ENCODE measurements at places on chromosomes 2 and 18.

DNA sequence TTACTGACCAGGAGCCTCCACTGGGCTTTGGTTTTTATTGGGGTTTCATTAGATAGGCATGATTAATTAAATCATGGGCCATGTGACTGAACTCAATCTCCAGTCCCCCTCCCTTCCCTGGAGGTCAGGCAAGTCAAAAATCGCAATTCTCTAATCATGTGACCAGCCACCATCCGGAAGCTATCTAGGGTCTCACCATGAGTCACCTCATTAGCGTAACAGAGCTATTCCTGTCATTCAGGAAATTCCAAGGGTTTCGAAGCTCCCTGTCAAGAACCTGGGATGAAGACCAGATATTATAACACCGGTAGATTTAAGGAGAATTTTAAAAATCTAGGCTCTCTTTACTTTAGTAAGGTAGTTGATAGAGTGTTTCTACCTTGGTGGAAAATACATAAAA, 180.3 kb upstream of the TCF4 start:
- no peak for DNase-seq

DNA sequence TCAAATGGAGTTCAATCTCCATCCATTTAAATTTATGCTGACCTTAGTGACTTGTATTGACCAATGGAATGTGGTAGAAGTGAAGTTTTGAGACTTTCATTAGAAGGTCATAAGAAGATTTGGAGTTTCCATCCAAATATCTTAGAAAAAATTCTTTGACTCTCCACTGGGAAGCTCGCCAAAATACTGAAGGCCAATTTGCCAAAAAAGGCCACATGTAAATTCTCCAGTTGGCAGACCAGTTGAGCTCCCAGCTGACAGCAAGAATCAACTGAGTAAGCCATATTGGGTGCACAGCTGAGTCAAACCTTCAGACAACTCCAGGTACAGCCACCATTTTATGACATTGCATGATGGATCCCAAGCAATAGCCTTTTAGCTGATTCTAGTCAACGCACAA, 228.3 kb upstream of the SETBP1 start:
- DNase-seq, result no peak

DNA sequence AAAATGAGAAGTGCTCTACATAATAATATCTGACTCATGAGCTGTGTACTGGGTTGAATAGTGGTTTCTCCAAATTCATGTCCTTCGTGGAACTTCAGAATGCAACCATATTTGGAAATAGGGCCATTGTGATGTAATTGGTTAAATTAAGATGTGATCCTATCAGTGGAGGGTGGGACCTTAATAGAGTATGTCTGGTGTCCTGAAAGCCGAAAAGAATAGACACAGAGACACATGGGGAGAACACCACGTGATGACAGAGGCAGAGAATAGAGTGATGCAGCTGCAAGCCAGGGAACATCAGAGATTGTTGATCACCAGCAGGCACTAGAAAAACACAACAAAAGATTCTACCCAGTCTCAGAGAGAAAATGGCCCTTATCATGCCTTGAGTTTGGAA, 310.1 kb downstream of the EXOC6B start:
- no peak for DNase-seq

DNA sequence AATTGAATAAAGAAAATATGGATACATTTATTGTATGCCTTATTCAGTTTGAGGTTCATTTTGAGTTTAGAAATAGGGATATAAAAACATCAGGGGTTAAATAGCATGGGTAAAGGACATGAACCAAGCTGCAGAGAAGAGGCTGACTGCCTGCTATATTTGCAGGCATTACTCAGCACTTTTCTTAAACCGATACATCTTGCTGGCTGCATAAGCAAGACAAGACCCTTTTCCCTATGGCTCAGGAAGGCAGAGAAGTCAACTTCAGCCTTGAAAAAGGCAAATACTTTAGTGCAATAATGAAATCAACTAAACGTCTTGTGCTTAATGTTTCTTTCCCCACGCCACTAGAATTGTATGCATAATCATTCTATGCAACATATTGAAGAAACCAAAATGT, 36.4 kb downstream of the SCN1A start:
- no peak for DNase-seq

DNA sequence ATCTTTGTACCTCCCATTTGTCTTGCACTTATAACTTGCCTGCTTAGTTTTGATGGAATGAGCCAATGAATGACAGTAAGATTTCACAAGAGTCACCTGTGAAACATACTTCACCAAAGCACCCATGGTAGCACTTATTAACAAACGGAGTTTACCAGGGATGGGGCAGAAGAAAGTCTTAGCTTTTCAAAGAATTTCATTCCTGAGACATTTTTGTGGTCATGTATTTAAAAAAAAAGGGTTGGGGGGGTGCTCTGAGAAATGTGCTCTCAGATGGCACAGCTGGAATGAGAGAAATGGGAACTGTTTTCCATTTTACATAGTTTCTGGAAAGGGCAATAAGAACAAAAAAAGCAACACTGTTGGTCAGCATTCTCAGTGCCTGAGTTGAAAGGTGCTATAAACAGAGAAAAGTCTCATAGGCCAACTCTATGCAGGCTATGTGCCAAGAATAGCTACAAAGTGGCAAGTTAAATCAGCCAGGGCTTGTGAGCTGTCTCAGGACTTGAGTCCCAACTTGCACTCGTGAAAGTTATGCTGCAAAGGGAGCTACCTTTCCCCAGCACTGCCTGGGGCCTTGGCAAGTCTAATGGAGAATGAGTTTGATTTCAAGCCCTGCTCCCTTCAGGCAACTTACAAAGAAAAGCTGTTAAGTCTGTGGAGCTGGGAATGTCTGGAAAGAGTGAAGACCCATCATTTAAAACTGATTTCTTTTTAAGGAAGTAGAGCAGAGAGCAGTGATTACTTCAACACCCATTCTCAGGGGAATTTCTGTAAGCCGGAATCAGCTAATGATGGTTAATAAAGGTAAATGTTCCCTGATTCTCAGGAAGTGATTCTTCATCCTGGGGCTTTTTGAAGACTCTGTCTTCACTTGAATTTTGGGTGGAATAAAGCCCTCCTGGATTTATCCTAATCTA, 170.6 kb downstream of the SLC8A1 start:
- peak; percentile 69 for DNase-seq

- no peak for DNase-seq
Measured at GRCh38 chr2:226452768-226453167, 346.9 kb downstream of the IRS1 start.

DNA sequence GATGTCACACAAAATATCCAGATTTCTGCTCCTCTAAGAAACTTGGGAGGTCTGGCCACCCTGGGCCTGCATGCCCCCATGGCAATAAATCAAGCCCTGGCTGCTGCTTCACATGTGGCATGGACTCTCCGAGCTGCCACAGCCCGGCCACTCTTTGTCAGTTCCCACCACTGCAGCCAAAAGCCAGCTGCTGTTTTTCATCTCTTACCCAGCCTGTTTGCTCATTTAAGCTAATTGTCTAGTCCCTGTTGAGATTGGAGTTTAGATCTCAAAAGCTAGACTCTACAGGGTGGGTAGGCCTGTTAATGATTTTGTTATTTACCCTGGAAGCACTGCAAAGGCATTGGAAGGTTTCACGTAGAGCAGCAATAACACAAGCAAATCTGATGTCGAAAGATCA, 20.9 kb upstream of the ANXA4 start:
- no peak for DNase-seq

GRCh38 chr2:201313362-201313761, 43.8 kb downstream of the FLACC1 start:
- no peak for DNase-seq

DNA sequence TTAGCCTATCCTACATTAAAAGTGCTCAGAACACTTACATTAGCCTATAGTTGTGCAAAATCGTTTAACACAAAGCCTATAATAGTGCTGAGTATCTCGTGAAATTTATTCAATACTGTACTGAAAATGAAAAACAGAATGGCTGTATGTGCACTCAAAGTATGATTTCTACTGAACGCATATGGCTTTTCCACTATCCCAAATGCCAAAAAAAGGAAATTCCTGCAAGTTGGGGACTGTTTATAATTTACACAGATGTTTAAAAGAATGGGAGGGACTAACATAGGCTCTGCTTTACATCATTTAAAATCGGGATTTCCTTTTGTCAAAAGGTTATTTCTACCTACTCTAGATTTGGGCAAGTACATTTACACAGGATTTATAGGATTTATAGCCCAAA, 101.4 kb upstream of the PELI1 start:
- DNase-seq, result no peak

DNA sequence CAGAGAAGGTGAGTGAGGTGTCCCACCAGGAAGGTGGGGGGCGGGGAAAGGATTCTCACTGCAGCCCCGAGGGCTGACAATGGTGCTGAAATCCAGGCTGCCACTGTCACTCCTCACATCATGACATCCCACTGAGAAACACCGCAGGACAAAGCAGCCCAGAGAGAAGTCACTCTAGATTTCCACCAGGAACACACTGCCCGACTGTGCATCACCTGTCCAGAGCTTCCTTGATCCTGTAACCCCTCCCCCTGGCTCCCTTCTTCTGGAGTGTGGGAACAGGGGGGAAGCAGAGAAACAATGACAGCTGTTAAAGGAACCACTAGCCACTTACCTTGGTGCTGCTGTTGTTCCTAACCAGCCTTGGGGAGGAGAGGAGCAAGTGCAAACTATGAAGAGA, 69.9 kb downstream of the MRO start:
- DNase-seq, result no peak

DNA sequence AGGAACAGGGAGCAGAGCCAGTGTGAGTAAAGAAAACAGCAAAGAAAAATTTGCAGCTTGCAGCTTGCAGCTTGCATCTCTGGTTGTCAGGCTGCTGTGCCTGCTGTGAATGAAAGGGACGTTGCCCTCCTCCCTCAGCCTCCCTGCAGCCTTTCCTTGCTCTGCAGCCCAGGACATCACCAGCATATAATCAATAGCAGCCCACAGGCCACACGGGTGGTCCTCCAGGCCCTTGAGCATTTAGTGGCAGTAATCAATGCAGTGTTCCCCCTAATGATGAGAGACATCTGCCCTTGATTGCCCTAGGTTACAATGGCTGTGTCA, 122.2 kb upstream of the TACR1 start:
- DNase-seq, result no peak

DNA sequence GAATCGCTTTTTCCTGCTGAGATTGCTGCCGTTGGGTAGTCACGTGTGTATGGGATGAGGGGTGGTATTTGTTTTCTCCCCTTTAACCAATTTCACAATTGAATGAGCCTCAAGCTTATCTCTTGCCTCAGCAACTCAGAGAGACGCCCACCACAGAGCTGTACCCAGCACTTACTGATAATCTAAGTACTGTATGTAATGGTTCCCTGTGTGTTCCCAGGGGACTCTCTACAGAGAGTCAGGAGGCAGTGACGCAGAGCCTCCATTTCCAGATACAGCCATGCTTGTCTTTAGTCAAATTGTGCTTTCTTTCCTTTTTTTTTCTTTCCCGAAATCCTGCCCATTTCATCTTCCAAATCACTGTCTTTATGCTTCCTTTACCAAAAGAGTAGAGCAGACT, 1102.1 kb upstream of the KLHL29 start:
- DNase-seq, result no peak

GRCh38 chr2:44922776-44923175, 18.7 kb upstream of the SIX3 start:
- DNase-seq, result no peak

DNA sequence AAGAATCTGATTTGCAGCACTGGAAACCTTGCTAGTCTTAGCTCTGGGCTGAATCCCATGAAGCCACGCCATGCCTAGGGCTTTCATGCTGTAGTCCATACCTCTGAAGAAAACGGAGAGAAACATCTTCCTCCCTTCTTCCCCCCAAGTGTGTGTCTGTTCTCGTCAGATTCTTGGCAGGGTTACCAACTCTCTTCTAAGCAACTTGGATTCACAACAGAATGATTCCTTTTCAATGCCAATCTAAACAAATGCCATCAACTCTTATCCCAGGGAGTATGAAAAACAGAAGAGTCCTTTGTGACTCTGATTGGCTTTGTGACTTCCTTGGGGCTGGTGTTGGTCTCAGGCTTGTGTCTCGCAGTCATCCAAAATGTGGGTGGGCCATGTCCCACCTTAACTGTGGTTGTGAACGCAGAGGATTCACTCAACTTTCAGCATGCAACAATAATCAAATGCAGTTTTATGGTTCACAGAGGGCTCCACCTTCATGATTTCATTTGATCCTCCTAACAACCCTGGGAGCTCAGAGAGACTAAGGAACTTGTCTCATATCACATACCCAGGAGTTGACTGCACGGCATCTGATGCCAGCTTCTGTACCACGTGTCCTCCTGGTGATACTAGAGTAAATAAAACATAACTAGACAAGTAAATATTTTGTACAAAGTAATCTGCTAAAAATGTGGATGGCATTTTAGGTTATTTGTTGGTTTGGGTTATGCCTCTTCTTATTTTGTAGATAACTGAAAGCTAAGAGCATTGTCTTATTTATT, 186.0 kb upstream of the TNP1 start:
- DNase-seq, result peak; percentile 77

- DNase-seq, result no peak
Measured at GRCh38 chr2:177872286-177872685, 200.3 kb downstream of the PDE11A start.

- no peak for DNase-seq
Measured at GRCh38 chr2:6909431-6910385, 7.5 kb upstream of the RNF144A start.

- DNase-seq, result no peak
Measured at GRCh38 chr2:55478610-55479304, 40.8 kb upstream of the CFAP36 start.

GRCh38 chr2:231696004-231696367, 12.3 kb upstream of the PTMA start:
- no peak for DNase-seq

GRCh38 chr2:149160195-149160594, 121.7 kb downstream of the LYPD6B start:
- DNase-seq, result no peak

DNA sequence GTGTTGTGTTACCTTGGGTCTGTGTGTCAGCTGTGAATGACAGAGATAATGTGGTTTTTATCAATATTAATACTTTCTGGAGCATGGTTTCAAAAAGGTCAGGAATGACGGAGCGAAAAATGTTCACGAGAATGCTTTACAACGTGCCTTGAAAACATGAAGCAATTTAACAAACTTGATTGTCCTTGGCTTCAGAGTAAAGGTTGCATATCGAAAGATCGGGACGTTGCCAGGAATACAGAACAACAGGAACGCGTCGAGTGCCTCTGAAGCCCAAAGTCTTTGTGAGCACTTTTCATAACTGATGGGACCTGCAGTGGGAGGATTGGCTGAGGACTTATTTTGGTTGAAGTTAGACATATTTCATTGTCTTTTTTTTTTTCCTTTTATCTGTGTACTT, 206.1 kb downstream of the ZNF407 start:
- no peak for DNase-seq

- DNase-seq, result no peak
Measured at GRCh38 chr2:200482194-200482593, 27.7 kb downstream of the KCTD18 start.

- no peak for DNase-seq
Measured at GRCh38 chr18:74836296-74837139, 238.8 kb downstream of the ZNF407 start.
